Fibroblast of skin of left biceps (primary cell): ENCODE measurements at places on chromosomes 11 and 22.

DNA sequence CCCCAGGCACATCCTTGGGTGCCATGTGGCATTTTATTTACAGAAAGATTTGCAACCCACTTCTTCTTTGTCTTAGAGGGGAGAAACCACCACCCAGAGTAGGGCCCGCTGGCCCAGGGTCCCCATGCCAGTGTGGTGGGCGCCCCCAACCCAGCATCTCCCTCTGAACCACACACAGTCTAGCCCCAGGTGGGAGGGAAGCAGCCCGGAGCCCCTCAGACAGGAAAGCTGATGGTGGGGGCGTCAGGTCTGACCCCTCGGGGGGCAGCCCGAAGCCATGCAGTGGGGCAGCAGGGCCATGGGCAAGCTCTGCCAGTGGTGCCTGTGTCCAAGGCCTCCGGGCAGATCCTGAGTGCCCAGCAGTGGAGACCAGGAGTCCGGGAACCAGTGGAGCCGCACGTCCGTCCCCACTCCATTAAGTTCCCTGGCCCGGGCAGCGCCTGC is 11.7 kb downstream of the TRPM5 start:
- DNase-seq, result no peak

DNA sequence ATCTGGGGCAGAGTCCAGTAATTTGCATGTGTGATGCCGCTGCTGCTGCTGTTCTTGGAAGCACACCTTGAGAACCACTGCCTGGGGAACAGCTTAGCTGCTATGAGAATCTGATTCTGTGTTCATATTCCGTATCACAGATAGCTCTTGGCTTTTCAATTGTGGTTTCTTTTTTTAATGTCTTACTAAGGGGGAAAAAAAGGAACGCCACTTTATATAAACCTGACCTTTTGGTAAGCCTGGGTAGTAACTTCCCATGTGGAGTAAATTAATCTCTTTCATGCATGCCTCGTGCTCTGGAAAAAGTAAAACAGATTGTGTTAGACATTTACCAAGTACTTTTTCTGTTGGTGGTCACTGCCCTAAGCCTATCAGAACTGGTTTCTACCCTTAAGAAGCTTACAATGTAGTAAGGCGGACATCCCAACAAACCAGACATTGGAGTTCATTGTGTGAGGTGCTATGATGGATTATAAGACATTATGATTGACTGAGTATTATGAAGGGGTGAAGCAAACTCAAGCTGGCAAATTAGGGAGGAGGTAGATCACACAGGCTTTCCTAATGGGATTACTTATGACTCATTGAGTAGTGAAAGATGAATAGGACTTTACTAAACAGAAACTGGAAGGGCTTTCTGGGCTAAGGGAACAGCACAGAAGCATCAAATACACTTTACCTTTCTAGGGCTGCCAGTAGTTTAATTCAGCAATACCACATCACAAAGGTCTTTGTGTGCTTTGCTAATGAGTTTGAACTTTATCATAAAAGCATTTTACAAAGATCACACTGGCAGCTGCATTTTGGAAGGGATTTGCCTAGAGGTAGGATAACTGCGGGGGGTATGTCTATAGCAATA is 64.7 kb downstream of the MAML2 start:
- DNase-seq, result no peak

- DNase-seq, result no peak
Observed at GRCh38 chr22:50674606-50675552, 2.3 kb downstream of the SHANK3 start.

DNA sequence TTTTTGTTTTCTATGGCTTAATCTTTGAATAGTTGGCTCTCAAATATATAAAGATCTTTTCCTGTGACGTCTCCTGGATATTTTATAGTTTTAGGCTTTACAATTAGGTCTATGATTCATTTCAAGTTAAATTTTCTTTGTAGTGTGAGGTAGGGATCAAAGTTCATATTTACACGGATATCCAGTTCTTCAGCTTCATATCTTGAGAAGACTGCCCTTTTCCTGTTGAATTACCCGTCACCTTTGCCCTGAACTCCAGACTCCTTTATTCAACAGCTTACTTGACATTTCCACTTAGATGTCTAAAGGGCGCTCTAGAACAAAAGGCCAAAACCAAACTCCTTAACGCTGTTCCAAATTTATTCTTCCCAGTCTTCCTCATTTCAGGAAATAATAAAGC is 51.7 kb downstream of the TTC17 start:
- DNase-seq, result no peak

DNA sequence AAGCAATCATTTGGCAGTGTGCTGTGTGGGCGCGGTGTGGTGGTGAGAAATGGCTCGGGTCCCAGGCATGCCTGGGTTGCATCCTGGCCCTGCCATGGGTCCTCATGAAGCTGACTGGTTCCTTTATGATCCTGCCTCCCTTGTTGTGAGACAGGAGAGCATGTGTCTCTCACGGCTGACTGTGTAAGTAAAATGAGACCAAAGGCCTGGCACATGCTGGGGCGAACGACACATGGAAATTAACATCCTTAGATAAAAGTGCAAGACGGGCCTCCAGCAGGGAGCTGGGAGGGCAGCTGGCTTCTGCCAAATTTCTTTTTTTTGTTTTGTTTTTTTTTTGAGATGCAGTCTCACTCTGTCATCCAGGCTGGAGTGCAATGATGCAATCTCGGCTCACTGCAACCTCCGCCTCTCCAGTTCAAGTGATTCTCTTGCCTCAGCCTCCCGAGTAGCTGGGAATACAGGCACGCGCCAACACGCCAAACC is 9.4 kb upstream of the FBLN1 start:
- DNase-seq, result no peak

DNA sequence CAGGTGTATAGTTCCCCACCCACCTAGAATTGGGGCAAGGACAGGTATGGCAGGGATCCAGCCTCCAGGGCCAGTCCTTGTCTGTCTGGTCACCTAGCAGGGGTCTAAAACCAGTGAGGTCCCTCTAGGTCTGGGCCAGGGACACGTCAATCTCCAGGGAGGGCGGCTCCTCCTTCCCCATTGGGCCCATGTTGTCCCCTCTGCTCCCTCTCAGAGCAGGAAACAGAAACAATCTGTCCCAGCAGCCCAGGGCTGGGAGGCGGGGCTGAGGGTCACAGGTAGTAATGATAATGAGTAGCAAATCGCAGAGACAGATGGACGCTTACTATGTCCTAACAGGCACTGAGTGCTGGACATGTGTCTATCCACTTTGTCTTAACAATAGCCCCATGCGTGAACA is 22.8 kb upstream of the SYT7 start:
- no peak for DNase-seq

- no peak for DNase-seq
Observed at GRCh38 chr11:134543645-134544044, 131.6 kb upstream of the B3GAT1 start.

DNA sequence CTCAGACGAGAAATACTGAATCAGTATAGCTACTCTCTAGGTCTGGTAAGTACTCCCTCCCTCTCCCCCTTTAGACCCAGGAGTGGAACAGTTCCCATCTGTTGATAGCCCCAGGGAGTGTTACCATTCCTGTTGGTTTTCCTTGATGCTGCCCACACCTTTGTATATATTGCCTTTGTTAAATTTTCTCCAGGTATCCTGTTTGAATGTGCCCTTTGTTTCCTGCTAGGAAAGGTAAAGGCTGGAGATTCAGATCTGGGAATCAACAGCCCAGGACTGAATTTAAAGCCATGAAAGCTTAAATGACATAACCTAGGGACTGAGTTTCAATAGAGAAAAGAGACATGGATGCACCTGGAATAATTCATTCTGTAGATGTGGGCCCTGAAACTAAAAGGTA is 68.3 kb downstream of the CCDC83 start:
- DNase-seq, result no peak

DNA sequence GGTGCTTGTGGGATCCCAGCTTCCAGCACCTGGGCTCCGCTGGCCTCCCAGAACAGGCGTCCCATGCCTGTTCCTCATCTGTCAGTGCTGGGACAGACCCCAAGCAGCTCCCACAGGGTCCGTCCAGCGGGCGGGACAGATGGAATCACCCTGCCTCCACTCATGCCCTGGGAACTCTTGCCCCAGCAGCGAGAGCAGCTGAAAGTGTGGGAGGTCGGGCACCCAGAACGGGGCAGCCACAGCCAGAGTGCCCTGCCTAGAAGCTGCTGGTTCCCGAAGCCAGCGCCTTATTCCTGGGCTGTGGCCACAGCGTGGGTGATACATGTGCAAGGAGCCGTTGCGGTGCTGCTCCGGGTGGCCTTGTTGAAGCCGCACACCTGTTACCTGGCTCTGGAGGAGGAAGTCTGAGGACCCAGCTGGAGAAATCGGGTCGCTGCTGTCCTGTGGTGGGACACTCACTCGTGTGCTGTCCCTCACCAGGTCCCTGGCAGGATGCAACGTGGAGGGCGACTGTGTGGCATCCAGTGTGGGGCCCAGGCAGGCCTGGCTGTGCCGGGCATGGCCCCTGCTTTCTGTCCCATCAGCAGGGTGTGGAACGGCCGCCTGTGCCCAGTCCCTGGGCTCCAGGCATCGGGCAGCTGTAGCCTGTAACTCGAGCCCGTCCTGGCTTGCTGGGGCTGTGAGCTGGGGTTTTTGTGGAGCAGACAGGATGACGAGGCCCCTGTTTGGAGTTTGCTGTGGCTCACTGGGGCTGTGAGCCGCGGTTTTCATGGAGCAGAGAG is 16.2 kb downstream of the GRAMD4 start:
- no peak for DNase-seq

DNA sequence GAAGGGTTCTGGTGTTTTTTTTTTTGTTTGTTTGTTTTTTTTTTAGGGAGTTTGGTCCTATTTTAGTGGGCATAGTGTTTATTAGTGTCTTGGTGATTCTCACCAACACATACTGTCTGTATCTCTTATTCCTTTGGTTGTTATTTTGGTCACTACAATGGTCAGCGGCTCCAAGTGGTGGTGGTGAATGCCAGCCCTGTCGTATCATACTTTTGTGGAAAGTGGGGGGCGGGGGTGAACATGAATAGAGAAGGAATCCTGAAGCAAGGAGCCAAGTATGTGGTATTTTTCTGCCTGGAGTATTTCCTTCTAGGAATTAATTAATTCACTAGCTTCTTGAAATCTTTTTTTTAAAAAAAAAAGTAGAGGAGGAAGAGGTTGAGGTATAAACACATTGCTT is 79.6 kb downstream of the GRK3 start:
- DNase-seq, result no peak

GRCh38 chr11:59212744-59213631 is at the start of gene MPEG1:
MPEG1 (minus strand) TSS chr11:59212927; CDS start chr11:59212865, 62 bp downstream.
- DNase-seq, result no peak

- DNase-seq, result no peak
Observed at GRCh38 chr22:38870312-38870741, 1.7 kb downstream of the CBX6 start.

- peak; percentile 19 for DNase-seq
Observed at GRCh38 chr11:36233204-36233603, 56.0 kb downstream of the COMMD9 start.

GRCh38 chr11:76604626-76605241 is 65.8 kb downstream of the LRRC32 start:
- DNase-seq, result no peak

- DNase-seq, result no peak
Observed at GRCh38 chr11:37948258-37948657, 1350.2 kb upstream of the RAG2 start.

DNA sequence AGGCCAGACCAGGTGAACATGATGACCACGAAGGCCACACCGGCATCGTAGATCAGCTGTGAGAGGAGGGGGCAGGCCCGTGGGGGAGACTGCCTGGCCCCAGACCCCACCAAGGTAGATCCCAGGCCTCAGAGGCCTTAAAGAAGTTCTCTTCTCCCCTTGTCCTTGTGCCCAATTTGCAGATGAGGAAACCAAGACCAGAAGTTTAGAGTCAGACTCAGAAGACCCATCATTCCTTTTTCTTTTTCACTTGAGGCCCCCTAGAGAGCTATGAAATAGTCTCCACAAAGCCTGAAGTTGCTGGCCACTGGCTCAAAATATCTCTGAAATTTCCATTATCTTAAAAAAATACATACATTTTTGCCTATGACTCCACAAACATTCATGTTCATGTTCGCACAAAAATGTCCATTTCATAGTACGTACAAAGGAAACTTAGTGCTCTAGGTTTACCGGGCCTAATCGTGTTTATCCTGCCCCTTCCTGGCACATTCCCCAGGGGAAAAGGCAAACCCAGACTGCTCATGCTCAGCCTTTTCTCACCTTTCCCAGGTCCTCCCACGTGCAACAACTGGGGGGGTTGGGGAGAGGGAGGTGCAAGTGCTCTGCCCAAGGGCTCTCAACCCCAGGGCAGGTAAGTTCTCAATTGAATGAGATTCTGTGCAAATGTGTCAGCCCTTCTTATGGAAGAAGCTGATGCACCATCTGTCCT is 19.2 kb downstream of the SLC43A1 start:
- no peak for DNase-seq

DNA sequence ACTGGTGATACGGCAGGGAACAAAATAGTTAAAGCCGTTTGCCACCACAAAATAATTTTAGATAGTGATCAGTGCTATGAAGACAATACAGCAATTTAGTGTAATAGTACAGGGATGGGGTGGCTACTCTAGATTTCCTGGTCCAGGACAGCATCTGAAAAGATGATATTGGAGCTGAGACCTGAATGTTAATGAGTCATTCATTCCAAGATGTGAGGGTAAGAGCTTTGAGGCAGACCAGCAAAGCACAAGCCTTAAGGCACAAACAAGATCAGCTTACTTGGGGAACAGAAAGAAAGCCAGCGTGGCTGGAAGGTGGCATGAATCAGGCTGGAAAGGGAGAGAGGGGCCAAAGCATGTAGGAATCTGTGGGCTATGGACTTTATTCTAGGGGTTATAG is 132.3 kb downstream of the TRIM44 start:
- no peak for DNase-seq
